ENCODE measurements at places on chromosomes 5 and 9.

DNA sequence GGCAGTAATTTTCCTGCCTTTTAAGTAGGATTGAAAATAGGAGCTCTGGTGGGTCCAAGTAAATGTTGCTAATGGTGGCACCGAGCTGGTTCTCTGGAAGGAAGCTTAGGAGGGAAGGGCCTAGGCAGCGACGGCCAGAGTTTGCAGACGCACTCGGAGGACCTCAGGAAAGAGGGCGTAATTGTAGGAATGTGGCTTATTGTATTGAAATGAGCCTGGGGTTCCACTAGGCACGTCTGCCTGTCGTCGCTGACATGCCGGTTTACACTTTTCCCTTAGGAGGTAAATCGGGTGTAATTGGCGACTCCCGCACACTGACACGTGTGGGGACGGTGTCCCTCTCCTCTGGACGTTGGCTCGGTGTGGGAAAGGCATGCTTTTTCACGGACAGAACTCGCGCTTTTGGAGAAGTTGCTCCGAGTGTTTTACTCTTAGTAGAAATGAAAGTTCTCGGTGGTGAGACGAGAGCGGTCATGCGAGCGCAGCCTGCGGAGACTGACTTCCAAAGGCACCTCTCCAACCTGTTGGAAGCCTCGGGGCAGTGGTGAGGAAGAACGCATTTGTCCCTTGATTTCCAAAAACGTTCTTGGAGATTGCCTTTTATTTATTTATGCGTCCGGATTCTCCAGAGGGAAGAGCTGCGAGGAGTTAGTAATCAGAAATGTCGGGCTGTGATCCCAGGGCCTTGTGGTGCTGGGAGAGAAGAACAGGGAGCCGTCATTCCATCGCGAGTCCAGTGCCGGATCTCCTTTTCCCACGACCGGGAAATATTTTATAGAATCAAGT, 1.3 kb downstream of the NR4A3 start:
- DNase-seq = peak; percentile 72

- no peak for DNase-seq
Observed at GRCh38 chr9:83449166-83449565, 89.0 kb downstream of the FRMD3 start.

DNA sequence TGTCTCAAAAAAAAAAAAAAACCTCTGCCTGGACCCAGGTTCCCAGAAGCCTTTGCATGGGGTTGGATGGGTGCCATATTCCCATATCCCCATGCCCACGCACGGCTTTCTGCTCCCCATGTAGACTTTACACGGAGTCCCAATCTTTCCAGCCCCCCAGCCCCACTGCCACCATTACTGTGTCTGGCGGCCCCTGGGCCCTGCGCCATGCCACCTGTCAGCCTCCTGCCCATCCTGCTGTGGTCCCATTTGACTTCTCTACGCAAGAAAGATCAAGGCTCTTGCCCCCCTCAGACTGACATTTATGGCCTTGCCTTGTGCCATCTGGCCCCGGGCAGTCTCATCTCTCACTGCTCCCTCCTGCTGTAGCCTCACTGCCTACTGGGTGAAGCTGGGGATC, 6.5 kb upstream of the AK1 start:
- DNase-seq = no peak

- no peak for DNase-seq
Observed at GRCh38 chr5:74113927-74114326, 487.9 kb downstream of the ARHGEF28 start.

DNA sequence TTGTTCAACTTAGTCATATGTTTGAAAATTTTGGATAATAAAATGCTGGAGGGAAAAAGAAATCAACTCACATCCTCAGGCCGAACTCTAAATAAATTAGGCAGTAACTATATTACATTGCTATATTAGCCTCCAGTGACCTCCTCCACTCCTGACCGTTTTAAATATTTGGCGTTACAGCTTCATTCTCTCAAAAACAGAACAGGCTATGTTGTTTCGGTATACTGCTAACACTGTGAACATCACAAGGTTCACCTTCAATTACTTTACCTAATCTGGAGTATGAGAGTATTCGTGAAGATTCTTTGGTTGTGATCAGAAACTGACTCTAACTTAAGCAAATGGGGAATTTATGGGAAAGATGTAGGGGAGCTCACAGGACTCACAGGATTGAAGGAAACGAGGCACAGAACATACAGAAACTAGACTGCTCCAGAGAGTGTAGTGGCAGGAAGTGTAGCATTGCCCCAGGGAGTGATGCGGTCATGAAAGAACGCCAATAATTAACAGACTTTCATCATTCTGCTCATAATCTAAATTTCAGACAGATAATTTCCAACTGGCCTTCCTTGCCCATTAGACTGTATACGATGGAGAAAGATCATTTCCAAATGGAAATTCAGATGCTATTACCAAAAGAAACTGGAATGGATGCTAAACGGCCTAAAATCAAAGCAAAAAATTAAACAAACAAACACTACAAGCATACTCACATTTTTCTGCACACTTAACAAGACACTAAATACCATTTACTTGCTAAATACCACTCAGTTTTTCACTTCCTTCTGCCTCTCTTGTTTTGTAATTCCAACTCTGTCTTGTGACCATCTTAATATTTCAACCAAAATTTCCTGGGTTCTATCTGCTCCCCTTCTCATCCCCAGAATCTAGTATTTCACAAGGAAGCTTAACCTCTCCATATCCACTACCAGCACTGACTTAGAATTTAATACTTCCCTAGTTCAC, 110.1 kb upstream of the LPAR1 start:
- no peak for DNase-seq

DNA sequence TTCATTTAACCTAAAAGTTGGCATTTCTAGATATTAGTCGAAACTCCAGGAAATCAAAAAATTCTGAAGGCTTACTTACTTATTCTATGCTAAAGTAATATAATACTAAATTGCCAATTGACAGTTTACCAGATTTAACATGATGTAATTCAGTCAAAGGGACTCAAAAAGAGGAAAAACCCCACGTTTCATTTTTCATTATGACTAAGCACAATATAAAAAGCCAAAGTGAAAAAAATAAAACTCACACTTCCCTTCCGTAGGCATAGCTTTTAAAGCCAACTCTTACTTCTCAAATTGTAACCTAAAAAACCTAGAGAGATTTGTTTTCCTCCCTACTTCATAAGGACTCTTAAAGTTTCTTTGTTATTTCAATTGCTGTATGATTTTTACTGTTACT, 146.6 kb downstream of the RAPGEF6 start:
- DNase-seq = no peak

- no peak for DNase-seq
Observed at GRCh38 chr5:136793300-136793699, 428.0 kb upstream of the TRPC7 start.
